Fibroblast of mammary gland (primary cell): ENCODE measurements at places on chromosomes 5 and 9.

GRCh38 chr5:180860273-180860886 lies 696 bp downstream of the ZFP62 start:
- DNase-seq, result peak; percentile 44

- no peak for DNase-seq
Observed at GRCh38 chr5:93596676-93597490, 13.9 kb downstream of the NR2F1 start.

GRCh38 chr9:79577969-79578723 lies 6.4 kb downstream of the TLE4 start:
- no peak for DNase-seq

DNA sequence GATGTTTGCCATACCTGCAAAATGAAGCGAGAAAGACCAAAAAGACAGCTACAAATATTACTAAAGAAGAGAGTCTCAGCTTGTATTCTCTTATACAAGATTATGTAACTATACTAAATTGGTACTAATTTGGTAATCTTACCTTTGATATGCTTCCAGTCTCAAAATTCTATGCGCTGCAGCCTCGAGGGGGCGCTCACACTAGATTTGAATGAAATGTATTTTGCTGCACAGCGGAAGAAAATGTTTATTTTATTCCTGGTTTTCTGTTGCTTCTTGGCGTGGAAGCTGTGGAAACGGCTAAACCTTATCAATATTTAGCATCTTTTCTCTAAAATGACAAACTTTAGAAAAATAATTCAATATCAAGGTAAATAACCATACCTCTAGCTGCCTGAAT lies 267.0 kb upstream of the NUDT12 start:
- DNase-seq, result no peak

DNA sequence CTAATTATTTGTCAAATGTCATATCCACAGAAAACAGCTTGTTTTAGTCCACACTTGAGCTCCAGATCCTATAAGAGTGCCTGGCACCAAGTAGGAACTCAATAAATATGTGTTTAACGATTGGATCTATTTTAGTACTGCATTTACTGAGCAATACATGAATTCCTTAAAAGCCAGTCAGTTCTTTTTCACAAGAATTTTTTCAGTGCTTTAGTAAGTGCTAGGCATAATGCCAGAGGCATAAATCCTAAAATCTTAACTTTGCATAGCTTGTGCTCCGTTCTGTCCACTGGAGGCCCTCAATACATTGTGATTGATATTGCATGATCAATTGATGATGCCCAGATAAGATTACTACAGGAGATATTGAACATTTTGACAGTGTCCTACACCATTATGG lies 67.3 kb upstream of the PCSK5 start:
- DNase-seq, result no peak

GRCh38 chr9:114051706-114052105 lies 26.4 kb downstream of the AMBP start:
- DNase-seq, result no peak

DNA sequence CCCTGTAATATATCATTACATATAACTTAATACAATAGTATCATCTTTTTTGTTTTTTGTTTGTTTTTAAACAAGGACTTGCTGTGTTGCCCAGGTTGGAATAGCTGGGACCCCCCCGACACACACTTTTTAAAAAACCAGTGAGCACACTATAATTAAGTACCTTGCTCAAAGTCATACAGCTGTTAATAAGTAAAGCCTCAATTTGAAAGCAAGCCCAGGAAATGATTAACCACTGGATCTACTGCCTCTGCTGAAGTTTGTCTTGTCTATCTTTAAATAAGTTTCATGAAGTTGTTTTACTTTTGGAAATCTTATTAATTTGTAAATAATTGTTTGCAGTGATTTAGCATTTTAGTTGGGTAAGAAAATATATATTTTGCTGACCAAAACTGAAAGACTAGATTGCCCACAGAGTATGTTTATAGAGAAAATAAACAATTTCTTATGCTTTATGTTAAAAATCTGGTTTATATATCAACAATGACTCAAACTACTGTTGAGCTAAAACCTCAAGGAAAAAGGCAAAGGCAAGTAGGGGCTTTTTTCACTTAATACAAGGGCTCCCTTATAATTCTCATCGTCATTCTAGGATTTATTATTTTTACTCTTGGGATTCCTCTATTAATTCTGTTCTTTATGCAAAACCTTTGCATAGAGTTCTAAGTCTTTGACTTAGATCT lies 5.8 kb upstream of the CARNMT1 start:
- DNase-seq, result no peak
